A549 treated with DMSO at 1 μM for 4 hours (cell line): ENCODE measurements at places on chromosomes 12 and 14. TPM values are rescaled to one million over a fixed set of nuclear protein-coding genes. Genes with fewer than 3 reads are reported as not detected.

Gene INHBC
- not detected in 5 replicates for total RNA-seq

Gene OR4E2
- not detected in 5 replicates for total RNA-seq

Gene VDR
- 3.5 to 4.6 TPM (median 3.7 TPM) in 5 replicates for total RNA-seq

Gene SYNDIG1L
- total RNA-seq, result not detected in 5 replicates

Gene LBHD2
- 0.14 to 0.39 TPM (median 0.18 TPM) in 3 of 5 replicates, not detected in the others for total RNA-seq

Gene GAS2L3
- total RNA-seq, result 7.8 to 11.5 TPM (median 10.6 TPM) in 5 replicates

Gene KLRD1
- total RNA-seq, result not detected in 5 replicates

Gene HCAR1
- total RNA-seq, result 0.02 to 0.08 TPM (median 0.06 TPM) in 5 replicates

Gene GDF11
- total RNA-seq, result 3.9 to 5.7 TPM (median 4.5 TPM) in 5 replicates
